NCI-H1417 treated with DMSO at 0.1 percent for 48 hours (cell line): ENCODE measurements at places on chromosomes 12 and 14.

DNA sequence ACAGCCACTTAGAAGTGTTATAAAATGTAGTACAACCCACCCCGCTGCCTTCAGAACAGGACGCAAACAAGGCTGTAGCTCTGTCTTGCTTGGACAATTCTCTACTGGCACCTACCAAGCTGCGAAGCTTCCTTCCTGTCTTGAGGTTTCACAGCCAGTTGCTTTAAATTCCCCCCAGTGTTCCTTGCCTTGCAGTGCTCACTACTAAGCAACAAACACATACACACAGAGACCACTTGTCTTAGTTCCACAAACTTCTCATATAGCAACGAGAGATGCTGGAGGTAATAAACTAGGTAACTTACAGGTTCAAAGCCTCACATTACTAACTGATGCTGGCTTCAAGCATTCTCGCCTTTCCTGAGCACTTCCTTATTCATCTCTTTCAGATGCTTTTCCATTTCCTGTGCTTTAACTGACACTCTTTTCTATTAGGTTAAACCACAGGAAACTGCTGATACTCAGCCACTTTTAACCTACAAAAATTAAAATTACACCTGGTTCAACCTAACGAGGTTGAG lies 91.5 kb upstream of the PTGDR start:
- no peak for DNase-seq

DNA sequence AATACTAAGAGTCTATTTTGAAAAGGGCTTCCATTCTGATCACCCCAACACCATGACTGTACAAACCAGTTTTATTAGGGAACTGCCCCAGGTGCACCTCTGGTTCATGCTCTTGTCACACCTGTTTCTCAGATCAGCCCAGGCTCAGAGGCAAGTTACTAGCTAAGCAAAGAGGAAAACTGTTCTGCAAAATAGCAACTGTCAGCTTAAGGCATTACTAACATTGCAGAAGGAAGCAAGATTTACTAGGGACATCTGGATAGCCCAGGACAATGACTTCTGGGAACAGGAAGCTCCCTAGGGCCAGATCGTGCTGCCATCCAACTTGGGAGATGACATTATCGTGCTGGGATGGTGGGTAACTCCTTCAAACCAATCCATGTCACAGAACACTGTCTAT lies 30.1 kb downstream of the ANAPC7 start:
- no peak for DNase-seq

DNA sequence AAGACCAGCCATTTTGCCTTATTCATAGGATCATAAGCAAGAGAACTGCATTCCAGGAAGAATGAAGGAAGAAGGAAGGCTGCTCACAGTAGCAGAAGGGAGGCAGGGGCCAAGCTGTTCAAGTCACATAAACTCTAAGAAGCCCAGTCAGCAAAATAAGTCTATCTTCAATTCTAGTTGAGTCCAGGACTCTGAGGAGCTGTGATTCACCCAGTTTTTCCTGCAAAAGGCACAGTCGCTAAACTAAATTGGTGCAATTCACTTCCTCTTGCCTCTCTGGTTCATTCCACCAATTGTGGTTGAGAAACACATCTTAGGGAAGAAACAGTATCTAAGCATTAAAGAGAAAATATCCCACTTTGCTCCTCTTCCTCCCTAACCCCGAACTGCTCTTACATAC lies 9.8 kb downstream of the ZNF641 start:
- no peak for DNase-seq

GRCh38 chr12:32134101-32134888 lies 27.6 kb downstream of the BICD1 start:
- DNase-seq = no peak

DNA sequence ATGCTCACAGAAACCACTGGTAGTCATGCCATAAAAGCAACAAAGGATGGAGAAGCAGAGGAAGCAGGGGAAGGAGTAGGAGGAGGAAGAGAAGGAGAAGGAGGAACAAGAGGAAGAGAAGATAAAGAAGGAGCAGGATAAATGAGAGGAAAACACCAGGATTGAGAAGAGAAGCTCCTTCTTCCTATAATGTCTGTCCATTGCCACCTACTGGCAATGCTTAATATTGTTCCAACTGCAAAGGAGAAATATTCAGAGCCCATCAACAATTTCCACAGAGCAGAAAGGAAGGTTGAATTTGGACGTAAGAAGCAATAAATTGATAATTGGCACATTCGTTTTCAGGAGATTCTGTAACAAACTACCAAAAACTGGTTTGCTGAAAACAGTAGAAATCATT lies 898.4 kb downstream of the SLC16A7 start:
- DNase-seq = peak; percentile 28

DNA sequence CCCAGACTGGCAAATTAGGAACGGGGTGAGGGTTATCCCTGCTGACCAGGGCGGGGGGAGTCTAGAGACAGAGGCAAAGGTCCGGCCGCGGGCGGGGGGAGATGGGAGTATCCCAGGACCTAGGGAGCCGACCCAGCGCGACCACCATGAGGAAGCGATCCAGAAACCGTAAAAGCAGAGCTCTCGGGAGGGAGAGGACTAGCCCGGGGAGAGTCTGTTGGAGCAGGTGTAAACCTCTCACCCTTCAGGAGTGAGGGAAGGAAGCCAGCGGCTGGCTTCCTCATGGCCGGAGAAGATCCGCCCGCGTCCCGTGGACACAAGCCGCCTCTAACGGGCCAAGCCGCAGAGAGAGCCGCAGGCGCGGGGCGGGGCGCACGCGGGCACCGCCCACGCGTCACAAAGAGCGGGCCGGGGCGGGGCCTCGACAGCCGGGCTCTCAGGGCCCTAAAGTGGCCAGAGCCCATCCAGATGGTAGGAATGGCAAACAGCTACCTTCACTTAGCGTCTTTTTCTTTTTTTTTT lies at the start of gene ACRBP:
Gene ACRBP (minus strand): TSS at position 350 of the 522 bp plus-strand sequence. CDS start 66 bp downstream, at position 284.
- DNase-seq = no peak

DNA sequence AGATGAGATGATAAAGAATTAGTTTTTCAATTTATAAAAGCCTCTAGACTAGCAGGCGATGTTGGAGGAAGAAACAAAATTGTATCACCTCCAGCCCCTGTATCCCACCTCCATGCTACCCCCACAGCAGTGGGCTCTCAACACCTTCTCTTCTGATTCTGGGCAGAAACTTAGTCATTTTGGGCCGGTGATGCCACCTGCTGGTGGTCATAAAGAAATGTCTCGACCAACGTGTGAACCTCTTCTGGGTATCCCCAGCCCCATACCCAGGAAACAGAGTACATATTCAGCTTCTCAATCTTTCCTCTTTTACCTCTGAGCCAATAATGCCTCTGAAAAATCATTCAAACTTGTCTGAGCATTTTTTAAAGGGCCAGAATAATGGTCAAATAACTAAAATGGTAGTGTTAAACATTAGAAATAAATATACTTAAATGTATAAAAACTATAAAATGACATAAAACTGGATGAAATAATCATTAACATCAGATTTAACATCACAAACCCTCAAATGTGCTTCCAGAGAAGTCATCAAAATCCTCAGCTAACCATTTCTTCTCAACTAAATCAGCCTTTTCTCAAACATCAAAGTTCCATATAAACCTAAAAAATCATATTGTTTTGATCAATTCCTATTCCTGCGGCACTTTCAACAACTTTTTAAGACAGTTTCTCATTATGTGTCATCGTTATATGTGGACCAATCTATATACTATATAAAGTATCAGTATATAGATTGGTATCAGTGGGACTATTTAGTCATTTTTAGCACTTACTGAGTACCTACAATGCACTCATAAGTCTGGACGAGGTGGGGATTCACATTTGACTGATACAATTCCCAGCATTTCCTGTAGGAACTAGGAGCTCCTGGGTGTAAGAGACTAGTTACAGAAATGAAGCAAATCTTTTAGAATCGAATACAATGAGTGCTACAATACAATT lies 69.4 kb downstream of the ATXN2 start:
- DNase-seq = peak; percentile 3

GRCh38 chr12:70985850-70986249 lies 65.3 kb upstream of the PTPRR start:
- no peak for DNase-seq
